ENCODE measurements at places on chromosomes 3 and 15.

- DNase-seq, result no peak
Observed at GRCh38 chr15:71136793-71137518, 21.7 kb downstream of the THSD4 start.

- DNase-seq, result peak; percentile 92
Observed at GRCh38 chr15:90265271-90266060, at the start of gene NGRN. TSS of gene NGRN (plus strand) at chr15:90265672. CDS start at chr15:90265713, 41 bp downstream.

- no peak for DNase-seq
Observed at GRCh38 chr15:94542391-94542790, 311.0 kb downstream of the MCTP2 start.

DNA sequence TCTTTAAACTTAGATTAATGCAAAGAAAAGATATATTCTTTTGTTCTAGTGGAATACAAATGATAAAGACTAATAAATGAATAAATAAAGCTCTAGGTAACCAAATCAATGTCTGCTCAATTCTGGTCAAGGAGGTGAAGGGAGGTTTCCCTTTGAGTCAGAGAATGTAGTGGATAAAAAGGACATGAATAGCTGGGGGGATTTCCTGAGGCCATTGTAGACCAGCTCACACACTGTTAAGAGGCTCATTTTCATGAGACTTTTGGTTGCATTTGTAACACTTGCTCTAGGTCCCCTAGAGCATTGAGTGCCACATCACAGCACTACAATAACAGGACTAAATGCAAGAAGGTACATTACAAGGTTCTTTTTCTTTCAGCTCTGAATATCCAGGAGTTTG is 170.7 kb downstream of the TIGIT start:
- DNase-seq, result no peak

- DNase-seq, result no peak
Observed at GRCh38 chr3:98901119-98901391, 440 bp downstream of the DCBLD2 start.

GRCh38 chr3:153396581-153396980 is 234.6 kb downstream of the RAP2B start:
- no peak for DNase-seq

- DNase-seq, result no peak
Observed at GRCh38 chr3:3446251-3446650, 266.8 kb upstream of the CRBN start.

GRCh38 chr3:16439848-16440708 is 73.4 kb downstream of the RFTN1 start:
- DNase-seq, result no peak

DNA sequence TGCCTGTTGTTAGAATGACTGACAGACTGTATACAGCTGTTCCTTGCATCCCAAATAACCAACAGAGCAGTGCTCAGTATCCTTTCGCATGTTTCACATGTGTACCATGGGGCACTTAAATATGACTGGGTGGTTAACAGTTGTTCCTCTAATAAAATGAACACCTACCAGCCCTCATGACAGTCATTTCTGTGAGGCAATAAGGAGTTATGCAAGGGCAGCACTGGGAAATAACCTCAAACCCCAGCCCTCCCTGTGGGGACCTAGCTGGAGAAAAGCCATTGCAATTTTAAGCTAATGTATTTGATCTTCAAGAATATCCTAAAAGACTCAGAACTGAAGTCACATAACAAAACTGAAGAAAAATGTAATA is 7.3 kb downstream of the RFT1 start:
- no peak for DNase-seq

DNA sequence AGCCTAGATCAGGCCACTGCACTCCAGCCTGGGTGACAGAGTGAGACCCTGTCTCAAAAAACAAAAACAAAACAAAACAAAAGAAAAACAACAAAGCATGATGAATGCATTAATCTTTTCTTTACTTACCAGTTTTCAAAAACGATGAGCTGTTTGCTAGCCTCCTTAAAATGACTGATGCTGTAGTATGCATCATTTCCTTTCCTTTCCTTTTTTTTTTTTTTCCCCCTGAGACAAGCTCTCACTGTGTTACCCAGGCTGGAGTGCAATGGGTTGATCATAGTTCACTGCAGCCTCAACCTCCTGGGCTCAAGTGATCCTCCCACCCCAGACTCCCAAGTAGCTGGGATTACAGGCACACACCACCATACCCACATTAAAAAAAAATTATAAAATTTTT is 202.0 kb downstream of the ADAMTSL3 start:
- DNase-seq, result no peak

GRCh38 chr3:49614936-49615335 is 59.2 kb upstream of the APEH start:
- DNase-seq, result no peak

Data from foreskin melanocyte (primary cell).